Activated T-helper 2 cell treated with anti-CD3 and anti-CD28 coated beads, Interferon-gamma antibody, Interleukin-2, Interleukin-4, amounts not matched to agents 10 μg/mL and 5 μg/mL and 100 μg/mL, durations not matched to agents 14 hours and 24 hours and 36 hours (primary cell): ENCODE measurements at places on chromosomes 2 and 18. TPM values are rescaled to one million over a fixed set of nuclear protein-coding genes. Genes with fewer than 3 reads are reported as not detected.
A peak's percentile ranks its signal among the peaks of the same experiment; 100 is the strongest.

GRCh38 chr2:96951125-96951654, 35.2 kb downstream of the FAM178B start:
- DNase-seq: peak; percentile 70

The SETBP1 gene
- 27.3 and 27.4 TPM in 2 replicates for total RNA-seq

- DNase-seq: no peak
Observed at GRCh38 chr2:20997953-20998722, 45.7 kb downstream of the APOB start.

DNA sequence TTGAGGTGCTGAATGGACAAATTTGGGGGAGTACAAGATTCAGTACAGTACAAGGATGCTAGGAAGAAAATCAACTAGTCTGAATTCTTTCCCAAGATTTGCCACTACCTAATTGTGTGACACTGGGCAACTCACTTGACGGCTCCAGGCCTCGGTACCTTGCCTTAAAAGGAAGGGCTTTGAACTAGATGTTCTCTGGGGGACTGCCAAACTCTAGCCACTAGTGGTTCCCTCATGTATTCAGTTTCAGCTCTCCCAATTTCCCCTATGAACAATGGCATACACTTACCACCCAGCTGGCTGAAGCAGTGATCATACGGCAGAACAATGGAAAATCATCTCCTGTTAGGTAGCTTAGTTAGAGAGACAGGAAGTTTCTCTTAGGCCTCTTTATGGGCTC, 73.4 kb downstream of the VWC2L start:
- DNase-seq: no peak

DNA sequence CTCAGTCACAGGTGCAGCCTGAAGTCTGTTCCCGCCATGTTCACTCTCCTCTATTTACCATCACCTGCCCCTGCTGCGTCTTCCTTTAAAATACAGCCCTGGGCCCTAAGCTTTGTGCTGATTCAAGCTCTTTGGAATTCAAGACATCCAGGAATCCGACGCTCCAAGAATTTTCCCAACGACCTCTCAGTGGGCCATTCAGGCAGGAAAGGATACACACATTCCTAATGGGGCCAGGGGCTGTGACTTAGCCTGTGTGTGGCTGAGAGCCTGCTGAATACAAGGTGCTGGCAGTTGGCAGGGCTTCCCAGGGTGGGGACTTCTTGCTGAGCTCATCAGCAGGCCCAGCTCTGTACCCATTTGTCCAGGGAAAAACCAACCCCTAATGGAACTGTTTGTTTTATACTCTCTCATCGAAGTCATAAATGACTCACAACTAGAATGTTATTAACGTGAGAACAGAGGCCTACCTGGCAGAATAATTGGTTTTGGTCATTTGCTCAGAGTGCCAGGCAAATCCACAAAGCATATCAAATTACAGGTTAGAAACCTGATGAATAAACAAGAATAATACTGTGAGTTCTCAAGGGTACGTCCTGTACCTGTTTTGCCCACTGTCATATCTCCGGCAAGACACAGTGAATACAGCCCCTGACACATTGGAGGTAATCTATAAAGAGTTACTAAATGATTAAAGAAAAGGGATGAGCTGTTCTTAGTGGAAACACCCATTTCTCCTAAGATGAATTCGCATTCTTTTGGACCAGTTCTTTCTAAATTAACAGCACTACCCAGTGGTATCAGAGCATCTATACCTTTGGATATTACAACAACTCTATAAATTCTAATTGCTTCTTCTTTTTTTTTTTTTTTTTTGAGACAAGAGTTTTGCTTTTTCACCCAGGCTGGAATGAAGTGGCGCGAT, 12.6 kb upstream of the KCMF1 start:
- DNase-seq: no peak

DNA sequence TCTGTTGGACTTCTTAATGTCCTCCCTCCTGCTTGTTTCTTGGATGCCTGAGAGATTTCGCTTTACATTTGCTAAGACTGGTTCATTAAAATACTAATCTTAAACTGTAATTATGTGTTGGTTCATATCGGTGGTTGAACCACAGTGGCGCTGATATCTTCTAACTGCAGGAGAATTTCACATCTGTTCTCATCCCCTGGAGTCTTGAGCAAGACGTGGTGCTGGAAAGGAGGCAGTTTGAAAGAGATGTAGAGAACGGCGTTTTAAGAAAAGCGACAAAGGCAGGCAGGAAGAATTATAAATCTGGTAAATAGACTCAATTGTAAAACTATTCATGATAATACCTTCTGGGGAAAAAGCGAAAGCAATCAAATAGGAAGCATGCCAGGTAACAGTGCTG, 79.5 kb downstream of the NXPH2 start:
- no peak for DNase-seq
